ENCODE measurements at places on chromosomes 6 and 20.

DNA sequence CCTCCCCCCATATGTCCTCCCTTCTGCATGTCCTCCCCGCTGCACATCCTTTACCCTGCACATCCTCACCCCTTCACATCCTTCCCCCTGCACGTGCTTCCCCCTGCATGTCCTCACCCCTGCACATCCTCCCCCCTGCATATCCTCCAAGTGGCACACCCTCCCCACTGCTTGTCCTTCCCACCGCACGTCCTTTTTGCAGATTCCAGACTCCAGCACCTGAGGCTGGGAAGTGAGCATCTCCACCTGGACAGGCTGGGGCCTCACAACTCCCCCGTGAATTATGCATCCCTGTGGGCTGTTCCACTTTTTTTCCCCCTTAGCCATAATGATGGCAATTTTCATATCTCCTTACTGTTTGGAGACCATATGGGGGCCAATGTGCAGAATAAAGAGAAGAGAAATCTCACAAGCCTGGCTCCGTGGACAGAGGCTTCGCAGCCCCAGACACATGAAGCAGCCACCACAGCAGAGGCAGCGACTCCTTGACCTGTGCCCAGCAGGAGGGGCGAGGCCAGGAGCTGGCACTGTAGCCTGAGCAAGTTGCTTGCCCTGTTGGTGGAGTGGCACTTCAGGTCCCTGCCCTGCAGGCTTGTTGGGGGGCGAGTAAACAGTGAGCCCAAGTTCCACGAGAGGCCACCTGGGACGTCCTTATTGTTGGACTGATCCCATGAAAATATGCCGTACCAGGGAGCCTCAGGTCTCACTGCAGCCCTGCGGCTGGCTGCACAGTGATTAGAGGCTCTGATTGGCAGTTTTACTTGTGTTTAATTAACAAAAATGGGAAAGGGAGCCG, 113.1 kb downstream of the SYNDIG1 start:
- no peak for DNase-seq

DNA sequence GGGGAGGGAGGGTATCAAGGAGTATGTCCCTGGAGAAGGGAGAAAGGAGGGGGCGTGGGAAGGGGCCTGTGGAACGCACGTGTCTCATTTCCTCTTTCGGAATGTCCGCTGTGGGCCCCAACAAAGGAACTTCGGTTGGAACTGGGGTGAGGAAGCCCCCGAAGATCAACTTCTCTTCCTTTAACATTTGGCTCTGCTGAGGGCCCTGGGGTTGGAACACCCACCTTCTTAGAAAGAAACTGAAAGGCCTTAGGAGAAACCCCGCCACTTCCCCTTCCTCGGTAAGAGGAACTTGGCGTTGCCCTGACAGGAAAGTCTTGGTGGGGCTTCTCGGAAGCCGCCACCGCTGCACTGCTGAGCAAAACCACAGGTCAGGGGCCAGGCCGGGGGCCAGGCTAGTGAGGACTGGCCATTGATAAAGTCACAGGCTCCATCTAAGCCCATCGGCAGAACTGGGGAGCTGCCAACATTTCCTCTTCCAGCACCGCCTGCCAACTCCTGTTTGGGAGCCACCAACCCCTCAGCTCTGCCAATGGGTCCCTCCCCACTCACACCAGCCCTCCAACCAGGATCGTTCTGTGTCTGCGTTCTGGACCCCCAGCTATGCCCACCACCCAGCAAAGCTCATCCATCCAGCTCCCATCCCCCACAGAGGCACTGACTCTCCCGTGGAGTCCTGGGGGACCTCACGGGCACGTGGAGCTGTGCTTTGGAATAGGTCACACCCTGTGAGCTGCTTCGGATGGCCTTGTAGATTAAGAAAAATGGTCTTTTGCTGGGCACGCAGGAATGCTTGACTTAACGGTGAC, 44.8 kb downstream of the FGD2 start:
- peak; percentile 34 for DNase-seq

GRCh38 chr6:50849796-50850180, 31.1 kb downstream of the TFAP2B start:
- no peak for DNase-seq

DNA sequence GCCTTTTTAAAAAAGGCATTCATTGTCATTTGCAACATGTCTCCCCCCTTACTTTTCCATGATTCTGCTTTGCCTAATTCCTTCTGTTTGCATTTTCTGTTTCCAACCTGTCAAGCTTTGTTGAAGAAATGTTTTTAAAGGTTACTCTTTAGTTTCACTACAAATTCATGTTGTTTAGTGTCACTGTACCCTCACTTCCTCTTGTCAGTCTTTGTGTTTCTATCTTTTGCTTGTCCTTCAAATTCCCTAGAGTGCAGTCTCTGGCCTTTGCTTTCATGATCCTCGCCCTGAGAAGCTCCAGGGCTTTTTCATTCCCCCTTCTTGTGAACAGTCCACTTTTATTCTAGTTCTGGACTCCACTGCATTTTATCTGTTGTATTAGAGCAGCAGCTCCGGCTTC, 90.6 kb downstream of the MAP3K4 start:
- no peak for DNase-seq

GRCh38 chr6:16436550-16436949, 198.2 kb downstream of the GMPR start:
- no peak for DNase-seq

DNA sequence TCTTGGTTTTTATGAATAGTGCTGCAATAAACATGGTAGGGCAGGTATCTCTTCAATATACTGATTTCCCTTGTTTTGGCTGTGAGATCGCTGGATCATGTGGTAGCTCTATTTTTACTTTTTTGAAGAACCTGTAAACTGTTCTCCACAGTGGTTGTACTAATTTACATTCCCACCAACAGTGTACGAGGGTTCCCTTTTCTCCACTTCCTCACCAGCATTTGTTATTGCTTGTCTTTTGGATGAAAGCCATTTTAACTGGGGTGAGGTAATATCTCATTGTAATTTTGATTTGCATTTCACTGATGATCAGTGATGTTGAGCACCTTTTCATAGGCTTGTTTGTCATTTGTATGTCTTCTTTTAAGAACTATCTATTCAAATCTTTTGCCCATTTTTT, 8.0 kb upstream of the ARG1 start:
- DNase-seq = no peak

- DNase-seq = no peak
Measured at GRCh38 chr6:166987448-166987847, 11.7 kb upstream of the CEP43 start.

GRCh38 chr6:43789447-43789846, 19.4 kb downstream of the VEGFA start:
- no peak for DNase-seq

GRCh38 chr6:130202782-130203181, 20.0 kb downstream of the SAMD3 start:
- no peak for DNase-seq

DNA sequence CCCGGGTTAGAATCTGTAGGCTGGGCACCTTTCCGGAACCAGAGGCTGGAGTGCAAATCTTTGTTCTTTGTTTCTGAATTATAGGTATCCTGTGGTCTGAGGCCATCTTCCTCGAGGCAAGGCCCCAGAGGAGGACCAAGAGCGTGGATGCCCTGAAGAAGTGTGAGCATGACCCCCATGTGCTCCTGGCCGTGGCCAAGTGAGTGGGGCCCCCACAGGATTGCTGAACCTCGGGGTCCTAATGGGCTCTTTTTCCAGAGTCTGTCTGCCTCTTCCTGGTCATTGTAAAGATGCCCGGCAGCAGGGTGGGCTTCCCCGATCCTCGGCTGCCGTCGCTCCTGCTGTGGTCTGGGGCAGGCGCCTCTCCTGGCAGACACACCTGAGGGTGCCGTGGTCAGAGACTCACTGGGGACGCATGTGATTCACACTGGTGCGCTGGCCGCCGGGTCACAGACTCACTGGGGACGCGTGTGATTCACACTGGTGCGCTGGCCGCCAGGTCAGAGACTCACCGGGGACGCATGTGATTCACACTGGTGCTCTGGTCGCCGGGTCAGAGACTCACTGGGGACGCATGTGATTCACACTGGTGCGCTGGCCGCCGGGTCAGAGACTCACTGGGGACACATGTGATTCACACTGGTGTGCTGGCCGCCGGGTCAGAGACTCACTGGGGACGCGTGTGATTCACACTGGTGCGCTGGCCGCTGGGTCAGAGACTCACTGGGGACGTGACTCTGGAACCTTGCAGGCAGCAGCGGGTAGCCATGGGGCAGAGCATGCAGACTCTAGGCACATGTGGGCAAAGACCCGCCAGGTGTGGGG, 6.5 kb upstream of the C20orf204 start:
- no peak for DNase-seq

- DNase-seq = no peak
Measured at GRCh38 chr6:56714982-56715456, 72.3 kb upstream of the DST start.

DNA sequence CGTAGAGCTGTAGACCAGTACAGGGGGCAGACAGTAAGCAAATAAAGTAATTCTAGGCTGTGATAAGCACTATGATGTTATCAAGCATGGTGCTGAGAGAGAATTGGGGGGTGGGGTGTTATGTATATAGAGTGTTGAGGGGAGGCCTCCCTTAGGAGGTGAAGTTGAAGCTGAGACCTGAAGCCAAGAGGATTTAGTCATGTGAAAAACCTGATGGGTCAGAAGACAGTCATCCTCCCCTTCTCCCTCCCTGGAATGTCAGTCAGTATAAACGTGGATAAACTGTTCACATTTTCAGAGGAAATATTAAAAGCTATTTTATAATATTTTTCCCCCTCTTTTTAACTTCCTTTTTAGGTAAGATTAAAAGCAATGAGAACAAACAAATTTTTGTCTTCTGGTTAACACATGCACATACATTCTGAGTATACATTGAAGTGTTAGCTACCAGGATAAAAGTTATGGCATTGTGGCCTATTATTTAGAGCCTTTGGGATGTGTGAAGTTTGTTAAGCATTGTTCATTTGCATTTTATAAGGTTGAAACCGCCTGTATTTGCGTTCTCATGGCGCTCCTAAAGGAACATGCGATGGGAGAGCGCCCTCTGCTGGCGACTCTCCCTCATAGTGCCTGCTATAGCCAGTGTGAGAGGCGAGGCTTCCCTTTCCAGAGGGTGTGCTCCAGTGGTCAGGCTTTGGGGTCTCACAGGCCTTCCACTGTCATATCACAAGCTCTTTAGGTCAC, 35.4 kb upstream of the MAPK13 start:
- DNase-seq = peak; percentile 57

- no peak for DNase-seq
Measured at GRCh38 chr20:44901974-44902373, 7.9 kb upstream of the PABPC1L start.

DNA sequence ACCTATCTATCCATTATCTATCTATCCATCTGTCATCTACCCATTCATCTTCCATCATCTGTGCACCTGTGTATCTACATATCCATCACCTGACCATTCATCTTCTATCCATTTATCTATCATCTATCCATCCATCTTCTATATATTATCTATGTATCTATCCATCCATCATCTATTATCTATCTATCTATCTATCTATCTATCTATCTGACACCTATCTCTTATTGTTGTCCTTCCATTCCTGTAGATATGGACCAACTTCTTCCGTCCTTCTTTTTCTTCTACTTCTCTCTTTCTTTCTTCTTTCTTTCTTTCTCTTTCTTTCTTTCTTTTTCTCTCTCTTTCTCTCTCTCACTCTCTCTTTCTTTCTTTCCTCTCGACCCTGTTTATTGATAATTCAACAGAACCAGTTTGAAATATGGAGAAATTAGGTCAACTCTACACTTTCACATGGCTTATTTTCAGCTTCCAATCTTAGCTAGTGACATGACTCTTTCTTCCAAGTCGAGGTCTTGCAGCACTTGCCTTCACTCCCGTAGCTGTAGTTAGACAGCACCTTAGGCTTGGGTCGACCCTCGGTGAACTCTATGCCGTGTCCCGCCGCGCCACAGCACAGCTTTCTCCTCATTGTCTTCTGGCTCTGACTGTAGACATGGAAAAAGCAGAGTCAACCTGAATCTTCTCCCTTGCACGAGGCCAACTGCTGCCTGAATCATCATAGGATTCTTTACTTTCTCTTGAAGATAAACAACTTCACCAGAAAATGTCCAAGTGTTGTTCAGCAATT, 110.4 kb upstream of the EXOC2 start:
- no peak for DNase-seq

GRCh38 chr6:3795836-3796718, 44.6 kb upstream of the PXDC1 start:
- DNase-seq = peak; percentile 52

GRCh38 chr6:2596222-2596621, 154.5 kb downstream of the MYLK4 start:
- DNase-seq = no peak

DNA sequence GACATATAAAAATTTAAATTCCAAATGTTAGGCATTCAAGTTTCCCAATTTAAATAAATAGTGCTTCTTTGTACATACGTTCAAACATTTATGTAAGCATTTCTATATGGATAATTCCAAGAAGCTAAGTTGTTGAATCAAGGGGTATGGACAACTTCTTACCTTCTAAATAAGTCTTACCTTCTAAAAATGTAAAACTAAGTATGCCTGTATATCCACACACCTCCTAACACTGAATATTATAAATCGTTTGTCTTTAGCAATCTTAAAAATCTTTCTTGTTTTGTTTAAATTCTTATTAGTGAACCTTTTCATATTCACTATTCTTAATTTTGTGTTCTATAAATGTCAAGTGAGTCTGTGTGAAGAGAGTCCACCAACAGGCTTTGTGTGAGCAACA, 2.5 kb upstream of the ZSCAN16 start:
- no peak for DNase-seq

GRCh38 chr6:87645080-87645479, 55.1 kb downstream of the ORC3 start:
- DNase-seq = no peak

DNA sequence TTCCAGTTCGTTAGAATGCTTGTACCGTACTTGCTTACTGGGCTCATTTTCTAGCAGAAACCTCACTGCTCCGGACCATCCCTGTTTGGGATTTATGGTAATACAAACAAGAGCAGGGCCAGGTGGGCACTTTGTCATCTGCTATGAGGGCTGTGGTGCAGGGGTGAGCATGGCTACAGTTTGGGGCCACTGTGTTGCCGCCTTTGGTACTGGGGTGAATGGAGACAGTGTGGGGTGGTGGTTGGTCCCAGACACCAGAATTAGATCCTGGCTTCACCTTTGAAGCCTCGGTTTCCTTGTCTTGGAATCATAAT, 95.0 kb downstream of the TOX2 start:
- no peak for DNase-seq
